Aortic smooth muscle cell (primary cell): ENCODE measurements at places on chromosomes 4 and X. TPM values are rescaled to one million over a fixed set of nuclear protein-coding genes. Genes with fewer than 3 reads are reported as not detected.

The SLITRK4 gene
- total RNA-seq: 5.0 and 7.5 TPM in 2 replicates

The ATOH1 gene
- total RNA-seq: not detected in 2 replicates

The CENPVL2 gene
- total RNA-seq: not detected in 2 replicates

The DGKK gene
- total RNA-seq: not detected in 2 replicates

The KLF8 gene
- total RNA-seq: 1.8 and 3.2 TPM in 2 replicates

The DCAF8L2 gene
- 0.13 TPM in 1 of 2 replicates, not detected in the other for total RNA-seq

The MAGEE1 gene
- 2.1 TPM in 2 replicates for total RNA-seq

The RBBP7 gene
- 135 and 173 TPM in 2 replicates for total RNA-seq
